Panc1 (cell line): ENCODE measurements at places on chromosomes 13 and 19. TPM values are rescaled to one million over a fixed set of nuclear protein-coding genes. Genes with fewer than 3 reads are reported as not detected.
A peak's percentile ranks its signal among the peaks of the same experiment; 100 is the strongest.

DNA sequence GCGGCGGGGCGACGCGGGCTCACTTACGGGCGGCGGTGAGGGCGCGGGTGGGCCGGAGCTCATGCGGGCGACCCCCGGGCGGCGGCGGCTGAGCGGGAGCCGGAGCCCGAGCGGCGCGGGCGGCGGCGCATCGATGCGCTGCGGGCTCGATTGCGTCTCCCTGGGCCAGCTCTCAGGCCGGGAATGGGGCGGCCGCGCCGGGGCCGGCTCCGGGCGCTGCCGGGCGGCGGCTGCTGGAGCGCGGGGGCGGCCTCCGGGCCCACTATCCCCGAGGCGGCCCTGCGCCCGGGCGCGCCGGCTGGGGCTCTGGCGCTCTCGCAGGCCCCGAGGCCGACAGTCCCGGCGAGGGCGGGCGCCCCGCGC, 1.4 kb upstream of the TSHZ3 start:
- no peaks in the 10 kb centered on the region for H3K4me1 ChIP-seq
- no peaks in the 10 kb centered on the region for H3K36me3 ChIP-seq
- H3K27me3 ChIP-seq: peaks cover 2% of the 10 kb centered on the region; the same call in 1 of the 2 replicates
- H3K27ac ChIP-seq: no peak overlapping the region

GRCh38 chr19:45781214-45782161, 802 bp downstream of the DMPK start:
- DNase-seq: no peak
- peak overlapping the region; percentile 62 for H3K4me3 ChIP-seq
- H3K27ac ChIP-seq: peak overlapping the region; percentile 67
- H3K4me1 ChIP-seq: peaks cover 25% of the 10 kb centered on the region
- no peaks in the 10 kb centered on the region for H3K36me3 ChIP-seq
- H3K27me3 ChIP-seq: no peaks in the 10 kb centered on the region

DNA sequence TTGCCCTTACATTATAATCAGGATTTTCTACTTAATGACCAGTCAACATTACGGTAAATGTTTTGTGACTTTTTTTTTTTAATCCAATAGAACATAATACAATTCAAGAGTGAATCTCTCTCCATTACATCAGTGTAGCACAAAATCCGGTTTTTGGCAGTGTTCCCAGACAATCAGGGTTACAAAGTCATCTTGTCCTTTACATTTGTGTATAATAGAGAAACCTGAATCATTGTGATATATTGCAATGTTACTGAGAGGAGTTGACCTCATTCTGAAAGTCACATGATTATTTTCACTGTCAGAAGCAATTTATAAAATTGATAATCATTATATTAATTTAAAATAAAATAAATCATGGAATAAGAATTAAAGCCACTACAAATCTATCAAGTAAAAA, 1346.0 kb upstream of the SPRY2 start:
- no peaks in the 10 kb centered on the region for H3K27me3 ChIP-seq
- H3K4me1 ChIP-seq: no peaks in the 10 kb centered on the region
- no peak overlapping the region for H3K27ac ChIP-seq

GRCh38 chr19:58582985-58583384, 9.8 kb upstream of the MZF1 start:
- H3K27ac ChIP-seq: no peak overlapping the region
- no peak overlapping the region for H3K4me3 ChIP-seq
- H3K36me3 ChIP-seq: no peaks in the 10 kb centered on the region
- no peaks in the 10 kb centered on the region for H3K27me3 ChIP-seq

- H3K36me3 ChIP-seq: no peaks in the 10 kb centered on the region
- DNase-seq: no peak
- H3K27me3 ChIP-seq: no peaks in the 10 kb centered on the region
- H3K4me3 ChIP-seq: no peak overlapping the region
- H3K27ac ChIP-seq: no peak overlapping the region
Measured at GRCh38 chr13:23488442-23488841, 54.9 kb upstream of the SACS start.

DNA sequence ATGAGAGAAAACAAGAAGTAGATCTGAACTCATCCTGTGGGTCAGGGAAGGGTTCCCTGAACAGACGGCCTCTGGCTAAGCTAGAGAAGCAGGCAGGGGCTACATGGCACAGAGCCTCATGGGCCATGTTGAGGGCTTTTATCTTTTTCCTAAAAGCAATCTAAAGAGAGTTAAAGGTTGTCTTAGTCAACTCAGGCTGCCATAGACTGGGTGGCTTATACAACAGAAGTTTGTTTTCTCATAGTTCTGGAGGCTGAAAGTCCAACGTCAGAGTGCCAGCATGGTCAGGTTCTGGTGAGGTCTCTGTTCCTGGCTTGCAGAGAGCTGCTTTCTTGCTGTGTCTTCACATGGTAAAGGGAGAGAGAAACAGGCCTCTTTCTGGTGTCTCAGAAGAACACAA, 2.9 kb upstream of the MBNL2 start:
- no peaks in the 10 kb centered on the region for H3K27me3 ChIP-seq
- H3K27ac ChIP-seq: peak overlapping the region; percentile 99
- H3K4me1 ChIP-seq: peaks cover 29% of the 10 kb centered on the region
- H3K36me3 ChIP-seq: peaks cover 6% of the 10 kb centered on the region; the same call in 1 of the 2 replicates
- H3K4me3 ChIP-seq: no peak overlapping the region

DNA sequence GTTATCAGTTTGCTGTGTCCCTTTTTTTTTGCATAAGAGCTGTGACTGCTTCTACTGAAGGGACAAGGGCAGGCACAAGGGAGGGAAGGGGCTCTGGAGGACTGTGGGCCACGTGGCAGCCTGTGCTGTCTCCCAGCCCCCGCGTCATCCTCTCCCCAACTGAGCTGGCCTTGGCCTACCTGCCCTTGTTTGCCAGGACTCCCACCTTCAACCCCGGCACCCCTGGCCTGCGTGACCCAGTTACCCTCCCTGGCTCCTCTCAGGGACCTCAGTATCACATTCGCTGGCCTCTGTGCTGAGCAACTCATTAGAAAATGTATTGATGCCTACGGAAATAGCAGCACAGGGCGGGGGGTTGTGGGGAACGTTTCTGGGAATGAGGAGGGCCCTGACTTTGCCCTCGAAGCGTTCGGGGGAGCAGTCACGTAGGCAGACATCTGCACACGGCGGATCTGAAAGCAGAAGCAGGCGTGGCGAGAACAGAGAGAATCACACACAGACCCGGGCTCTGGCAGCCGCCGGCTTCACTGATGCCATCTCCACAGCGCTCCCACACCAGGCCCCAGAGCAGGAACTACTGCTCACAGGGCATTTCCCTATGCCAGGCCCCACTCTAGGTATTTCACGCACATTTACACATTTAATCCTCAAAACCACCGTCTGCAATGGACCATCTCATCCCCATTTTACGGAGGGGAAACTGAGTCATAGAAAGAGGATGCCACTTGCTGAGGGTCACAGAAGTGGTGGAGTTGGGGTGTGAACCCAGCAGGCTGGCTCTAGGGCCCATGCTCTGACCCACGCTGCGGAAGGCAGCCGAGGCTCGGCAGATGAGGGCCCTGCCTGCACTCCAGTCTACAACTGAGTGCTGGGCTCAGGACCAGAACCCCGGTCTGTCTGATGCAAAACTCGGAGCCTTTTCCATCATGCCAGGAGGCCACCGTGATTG, 5.7 kb upstream of the ATF5 start:
- H3K36me3 ChIP-seq: no peaks in the 10 kb centered on the region; the same call in 1 of the 2 replicates
- no peak for DNase-seq
- peaks cover 7% of the 10 kb centered on the region; the same call in 1 of the 2 replicates for H3K4me1 ChIP-seq
- H3K27ac ChIP-seq: peak overlapping the region; percentile 48; the same call in 1 of the 2 replicates
- no peaks in the 10 kb centered on the region for H3K27me3 ChIP-seq

- H3K27ac ChIP-seq: no peak overlapping the region
- H3K27me3 ChIP-seq: no peaks in the 10 kb centered on the region; the same call in 1 of the 2 replicates
- H3K4me3 ChIP-seq: no peak overlapping the region
Measured at GRCh38 chr13:21225841-21226581, 49.6 kb downstream of the MRPL57 start.

- no peak for DNase-seq
- no peaks in the 10 kb centered on the region for H3K36me3 ChIP-seq
- H3K27ac ChIP-seq: no peak overlapping the region
- H3K4me1 ChIP-seq: no peaks in the 10 kb centered on the region
- H3K27me3 ChIP-seq: no peaks in the 10 kb centered on the region
Measured at GRCh38 chr13:90270226-90270625, 1077.3 kb upstream of the MIR17HG start.

ARHGAP33 gene
- 35.8 TPM for total RNA-seq

CHST8 gene
- 0.28 TPM for total RNA-seq

UBE2L5 gene
- not detected for total RNA-seq

TMEM38A gene
- 8.4 TPM for total RNA-seq

PPAN gene
- total RNA-seq: 63.3 TPM
